ENCODE measurements at places on chromosomes 4 and X.

GRCh38 chrX:44332437-44332836 lies 11.0 kb downstream of the EFHC2 start:
- DNase-seq, result no peak

DNA sequence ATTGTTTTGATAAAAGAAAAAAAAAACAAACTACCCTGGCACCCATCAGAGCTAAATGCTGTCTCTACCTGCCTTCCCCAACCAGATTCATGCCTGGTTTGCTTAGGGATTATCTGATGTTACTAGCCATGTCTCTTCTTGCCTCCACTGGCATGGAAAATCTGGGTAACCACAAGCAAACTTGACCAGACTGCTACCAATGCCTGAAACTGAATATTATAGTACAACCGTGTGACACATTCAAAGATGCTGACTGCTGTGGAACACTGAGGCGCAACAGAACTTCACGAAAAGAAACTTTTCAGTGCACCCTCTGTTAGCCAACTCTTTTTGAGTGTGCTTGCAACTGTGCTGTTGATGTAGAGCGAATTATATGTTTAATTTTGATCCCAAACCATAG lies 228.1 kb downstream of the CBR4 start:
- no peak for DNase-seq

DNA sequence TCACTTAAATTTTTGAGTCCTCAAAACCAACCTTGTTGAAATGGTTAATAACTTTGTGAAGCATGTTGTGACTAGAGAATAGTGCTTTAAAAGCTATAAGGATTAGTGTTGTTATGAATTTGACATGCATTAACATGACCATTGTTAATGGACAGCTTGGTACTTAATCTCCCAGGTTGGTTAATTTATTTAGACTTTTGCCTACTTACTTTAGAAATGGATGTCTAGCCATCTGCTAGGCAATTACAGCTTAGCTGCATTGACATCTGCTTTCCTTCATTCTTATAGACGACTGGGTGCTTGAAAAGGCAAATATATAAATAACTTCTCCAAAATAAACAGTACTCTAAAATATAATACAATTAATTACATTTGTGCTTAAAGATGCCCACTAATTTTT lies 368.0 kb downstream of the CCSER1 start:
- no peak for DNase-seq

- DNase-seq, result no peak
These were observed 156.8 kb upstream of the HS3ST1 start for GRCh38 chr4:11585506-11585905.

GRCh38 chr4:53490965-53491622 lies 100.2 kb downstream of the LNX1 start:
- no peak for DNase-seq

DNA sequence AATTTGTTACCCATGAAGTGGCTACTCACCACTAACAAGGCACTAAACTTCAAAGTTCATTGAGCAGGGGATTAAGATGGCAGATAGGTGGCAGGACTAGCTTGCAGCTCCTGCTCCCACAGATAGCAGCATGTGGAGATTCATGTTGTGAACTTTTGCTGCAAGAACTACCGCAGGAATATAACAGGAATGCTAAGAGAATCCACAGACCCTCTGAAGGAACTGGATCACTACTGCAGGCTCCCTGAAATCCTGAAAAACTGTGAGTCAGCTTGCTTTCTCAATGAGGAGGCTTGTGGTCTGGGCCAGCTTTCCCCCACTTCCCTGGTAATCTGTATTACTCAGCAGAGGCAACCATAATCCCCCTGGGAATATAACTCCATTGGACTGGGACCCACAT lies 118.5 kb upstream of the VCX2 start:
- no peak for DNase-seq

- no peak for DNase-seq
These were observed 1306.6 kb upstream of the PABPC4L start for GRCh38 chr4:135508006-135508714.

DNA sequence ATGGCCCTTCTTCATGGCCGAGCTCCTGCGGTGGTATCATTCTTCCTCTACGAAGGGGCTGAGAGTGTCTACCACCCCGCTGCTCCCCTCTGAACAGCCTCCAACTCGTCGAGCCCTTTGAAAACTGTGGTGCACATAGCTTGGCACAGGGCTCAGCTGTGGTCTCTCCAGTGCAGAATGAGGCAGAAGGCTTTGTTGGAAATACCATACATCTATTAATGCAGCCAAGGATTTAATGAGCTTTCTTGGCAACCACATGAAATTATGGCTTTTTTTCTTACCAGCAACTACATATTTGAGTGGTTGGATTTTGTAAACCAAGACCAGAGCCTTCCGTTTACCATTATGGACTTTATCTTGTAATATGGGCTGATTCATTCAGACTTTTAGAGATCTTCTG lies 61.7 kb upstream of the CBR4 start:
- no peak for DNase-seq

DNA sequence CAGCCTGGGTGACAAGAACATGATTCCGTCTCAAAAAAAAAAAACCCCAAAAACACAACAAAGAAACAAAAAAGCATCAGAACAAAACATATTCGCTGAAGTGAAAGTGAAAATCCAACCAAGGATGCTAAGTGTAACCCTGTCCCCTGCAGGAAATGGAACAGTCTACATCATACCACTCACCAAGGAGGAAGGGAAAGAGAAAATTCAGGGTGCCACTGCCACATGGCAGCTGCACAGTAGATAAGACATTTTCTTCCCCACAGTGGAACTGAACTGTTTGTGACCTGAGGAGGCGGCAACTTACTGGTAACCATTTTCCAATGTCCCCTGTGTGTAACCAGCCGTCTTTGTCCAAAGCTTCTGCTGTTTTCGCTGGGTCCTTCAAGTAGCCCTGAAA lies 28.2 kb upstream of the CENPU start:
- peak; percentile 6 for DNase-seq

- no peak for DNase-seq
These were observed 651.4 kb downstream of the IQCM start for GRCh38 chr4:149164282-149164681.

DNA sequence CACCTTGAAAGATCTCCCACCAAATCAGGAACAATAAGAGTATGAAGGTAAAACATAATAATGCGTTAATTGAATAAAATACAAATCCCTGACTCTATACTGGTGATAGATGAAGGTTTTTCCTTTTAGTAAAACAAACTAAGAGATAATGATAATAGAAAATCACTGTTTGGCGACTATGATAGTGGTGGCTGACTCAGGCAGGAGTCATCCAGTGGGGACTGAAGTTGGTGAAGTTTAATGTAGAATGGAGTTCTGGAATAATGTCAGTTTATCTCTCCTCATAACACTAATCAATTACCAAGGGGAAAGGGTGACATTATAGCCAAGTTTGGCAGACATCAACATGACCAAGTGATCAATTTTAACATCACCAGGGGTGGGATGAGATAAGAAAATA lies 21.3 kb downstream of the ABCG2 start:
- no peak for DNase-seq

GRCh38 chr4:99645036-99645435 lies 12.6 kb downstream of the C4orf54 start:
- no peak for DNase-seq

DNA sequence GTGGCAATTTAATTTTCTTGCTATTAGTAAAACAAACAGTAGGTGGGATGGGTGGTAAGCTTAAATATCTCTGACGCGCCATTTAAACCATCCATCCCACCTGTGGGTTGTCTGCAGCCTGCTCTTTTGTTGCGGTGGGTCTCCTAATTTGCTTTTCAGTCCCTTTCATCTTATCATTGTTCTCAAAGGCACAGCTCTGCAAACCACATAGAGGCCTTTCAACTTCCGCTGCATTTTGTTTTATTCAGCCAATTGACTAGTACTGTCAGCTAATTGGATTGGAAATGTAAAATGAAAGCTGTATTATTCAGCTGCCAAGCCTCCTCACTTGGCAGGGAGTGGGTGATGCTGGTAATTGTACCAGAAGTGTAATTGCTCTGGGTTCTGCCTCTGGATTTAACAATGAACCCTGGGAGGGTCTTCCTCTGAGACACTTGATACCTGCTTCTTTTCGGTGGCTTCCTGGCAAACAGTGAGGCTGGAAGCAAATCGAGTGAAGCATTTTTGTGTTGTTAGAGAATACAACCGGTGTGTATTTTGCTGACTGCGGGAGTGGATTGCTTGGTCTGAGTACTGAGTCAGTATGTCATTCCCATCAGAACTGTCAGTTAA lies 165.6 kb downstream of the FRAS1 start:
- DNase-seq, result no peak

DNA sequence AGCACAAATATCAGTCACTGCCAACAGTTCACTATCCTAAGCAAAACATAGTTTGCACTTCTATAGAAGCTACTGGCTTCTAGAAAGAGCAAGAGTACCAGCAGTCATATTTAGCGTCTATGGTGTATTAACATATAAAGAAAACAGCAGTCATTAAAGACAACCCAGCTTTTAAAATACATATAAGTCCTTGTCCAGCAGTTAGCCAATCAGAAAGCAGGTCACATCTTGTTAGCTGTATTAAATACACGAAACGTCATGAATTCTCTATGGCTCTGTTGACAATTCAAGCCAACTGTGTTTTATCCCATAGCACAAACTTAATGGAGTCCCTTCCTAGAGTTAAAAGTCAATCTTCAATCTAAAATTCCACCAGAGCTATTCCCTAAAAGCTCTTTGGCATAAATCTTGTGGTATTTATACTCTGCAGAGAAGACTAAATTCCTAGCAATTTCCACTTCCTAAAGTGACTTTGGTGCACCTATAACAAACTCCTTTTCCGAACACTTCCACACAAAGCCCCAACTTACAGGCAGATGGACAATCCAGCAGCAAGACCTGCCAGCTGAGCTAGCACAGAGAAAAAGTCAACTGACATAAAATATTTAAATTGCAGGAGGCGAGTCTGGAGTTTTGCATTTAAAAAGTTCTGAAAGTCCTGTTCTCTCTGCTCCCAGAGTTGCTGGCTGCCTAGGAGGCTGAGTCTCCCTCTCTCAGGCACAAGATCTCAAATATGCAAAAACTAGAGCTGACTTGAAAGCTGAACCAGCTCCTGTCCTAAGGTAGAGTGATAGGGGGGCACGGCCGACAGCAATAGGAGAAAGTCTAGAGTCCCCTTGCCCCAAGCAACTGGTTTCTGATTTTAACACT lies 1.3 kb downstream of the LDB2 start:
- no peak for DNase-seq

DNA sequence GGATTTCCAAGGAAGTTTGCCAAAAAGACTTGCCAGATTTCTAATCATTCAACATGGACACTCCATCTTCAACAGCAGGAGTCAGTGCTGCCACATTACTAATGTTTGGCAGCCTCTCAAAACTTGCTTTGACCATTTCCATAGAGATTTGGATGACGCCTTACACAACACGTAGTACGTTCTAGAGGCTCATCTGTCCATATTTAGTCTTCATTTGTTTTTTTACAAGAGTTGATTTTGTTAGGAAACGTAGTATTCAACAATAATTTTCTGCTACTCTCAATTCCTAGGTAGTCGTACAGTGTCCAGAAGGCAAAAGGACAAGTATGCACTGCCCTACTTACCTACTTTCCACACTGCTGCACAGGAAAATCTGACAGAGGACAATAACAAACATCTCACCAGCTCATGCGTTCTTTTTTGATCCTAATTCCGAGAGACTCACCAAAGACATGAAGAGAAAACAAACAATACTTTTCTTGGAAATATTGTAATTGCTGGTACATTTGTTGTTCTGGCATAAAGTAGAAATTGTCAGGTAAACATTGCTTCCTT lies 117.3 kb downstream of the SNCA start:
- DNase-seq, result no peak

- no peak for DNase-seq
These were observed 3.1 kb downstream of the KDM6A start for GRCh38 chrX:44876086-44876485.

- no peak for DNase-seq
These were observed 155.1 kb downstream of the TMA16 start for GRCh38 chr4:163649557-163650091.

GRCh38 chr4:2940267-2941137 lies 22.7 kb downstream of the NOP14 start:
- DNase-seq, result no peak

DNA sequence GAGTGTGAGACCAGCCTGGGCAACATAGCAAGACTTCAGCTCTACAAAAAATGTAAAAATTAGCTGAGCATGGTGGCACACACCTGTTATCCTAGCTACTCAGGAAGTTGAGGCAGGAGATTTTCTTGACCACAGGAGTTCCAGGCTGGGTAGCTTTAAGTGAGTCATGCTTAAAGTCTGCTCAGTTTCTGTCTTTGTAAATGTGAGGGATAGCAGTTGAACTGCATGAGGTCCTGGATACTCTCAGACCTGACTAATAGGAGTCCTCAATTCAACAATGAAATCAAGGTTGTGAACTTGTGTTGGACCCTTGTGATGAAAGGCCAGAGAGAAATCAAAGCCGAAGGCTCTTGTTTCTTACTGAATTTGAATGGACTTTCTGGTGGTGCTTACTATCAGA lies 45.2 kb downstream of the STARD8 start:
- DNase-seq, result no peak

All from activated naive CD4-positive, alpha-beta T cell (primary cell).